Upper lobe of left lung (tissue), 6 donors: ENCODE measurements at places on chromosomes 1 and 21. TPM values are rescaled to one million over a fixed set of nuclear protein-coding genes. Genes with fewer than 3 reads are reported as not detected.

Gene BSND
- total RNA-seq = not detected

Gene PROX1
- total RNA-seq = 3.2 TPM

Gene REG4
- not detected for total RNA-seq

GRCh38 chr1:3822421-3822820, 26.1 kb upstream of the LRRC47 start:
- H3K4me1 ChIP-seq = no peaks in the 10 kb centered on the region
- H3K4me3 ChIP-seq = no peak overlapping the region
- H3K27me3 ChIP-seq = no peaks in the 10 kb centered on the region
- no peak for DNase-seq
- H3K36me3 ChIP-seq = peaks cover 49% of the 10 kb centered on the region

DNA sequence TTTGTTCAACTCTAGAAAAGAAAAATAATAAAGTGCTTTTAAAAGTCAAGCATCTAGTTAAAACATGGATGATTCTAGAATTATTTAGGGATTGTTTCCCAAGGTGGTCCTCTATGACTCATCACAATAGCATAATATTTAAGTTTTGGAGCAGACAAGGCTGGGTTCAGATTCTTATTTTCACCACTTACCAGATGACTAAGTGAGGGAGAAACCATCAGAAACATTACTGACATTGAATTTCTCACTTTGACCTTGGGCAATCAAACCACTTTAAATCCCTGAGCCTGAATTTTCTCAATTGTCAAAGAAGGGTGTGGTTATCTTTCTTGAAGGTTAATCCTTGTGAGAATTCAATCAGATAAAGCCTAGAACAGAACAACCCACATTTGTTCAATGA, 102.5 kb upstream of the PTGFR start:
- H3K4me1 ChIP-seq = no peaks in the 10 kb centered on the region
- no peak overlapping the region for H3K4me3 ChIP-seq
- H3K27ac ChIP-seq = no peak overlapping the region
- H3K36me3 ChIP-seq = no peaks in the 10 kb centered on the region

GRCh38 chr1:15308621-15309027, 61.6 kb downstream of the FHAD1 start:
- no peak for DNase-seq
- H3K4me1 ChIP-seq = no peaks in the 10 kb centered on the region
- H3K27me3 ChIP-seq = no peaks in the 10 kb centered on the region
- H3K36me3 ChIP-seq = no peaks in the 10 kb centered on the region

GRCh38 chr1:52677076-52677806, 20.9 kb downstream of the COA7 start:
- H3K36me3 ChIP-seq = no peaks in the 10 kb centered on the region
- peaks cover 4% of the 10 kb centered on the region for H3K4me1 ChIP-seq
- no peak overlapping the region for H3K27ac ChIP-seq
- no peaks in the 10 kb centered on the region for H3K27me3 ChIP-seq
- peak; percentile 56 for DNase-seq
- no peak overlapping the region for H3K4me3 ChIP-seq

GRCh38 chr21:23215261-23215660, 2217.1 kb downstream of the NCAM2 start:
- no peaks in the 10 kb centered on the region for H3K4me1 ChIP-seq
- H3K36me3 ChIP-seq = no peaks in the 10 kb centered on the region
- DNase-seq = no peak
- H3K27me3 ChIP-seq = no peaks in the 10 kb centered on the region
- H3K27ac ChIP-seq = no peak overlapping the region

GRCh38 chr1:151618003-151618402, 6.2 kb downstream of the SNX27 start:
- no peak overlapping the region for H3K27ac ChIP-seq
- no peaks in the 10 kb centered on the region for H3K36me3 ChIP-seq
- H3K4me3 ChIP-seq = no peak overlapping the region
- H3K4me1 ChIP-seq = peaks cover 55% of the 10 kb centered on the region

DNA sequence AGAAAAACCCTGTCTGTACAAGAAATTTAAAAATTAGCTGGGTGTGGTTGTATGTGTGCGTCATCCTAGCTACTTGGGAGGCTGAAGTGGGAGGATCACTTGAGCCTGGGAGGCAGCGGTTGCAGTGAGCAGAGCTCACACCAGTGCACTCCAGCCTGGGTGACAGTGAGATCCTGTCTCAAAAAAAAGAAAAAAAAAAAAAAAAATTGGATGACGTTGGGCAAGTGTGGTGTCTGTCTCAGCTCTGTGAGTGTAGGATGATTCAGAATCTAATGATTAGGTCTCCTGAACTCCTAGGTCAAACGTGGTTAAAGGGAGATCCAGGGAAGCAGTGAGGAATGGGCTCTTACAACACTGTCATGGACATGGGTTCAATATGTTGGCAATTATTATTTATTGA, 435.9 kb downstream of the KIF26B start:
- no peak overlapping the region for H3K27ac ChIP-seq
- H3K4me3 ChIP-seq = no peak overlapping the region
- no peak for DNase-seq
- H3K27me3 ChIP-seq = no peaks in the 10 kb centered on the region
- H3K4me1 ChIP-seq = no peaks in the 10 kb centered on the region
- H3K36me3 ChIP-seq = no peaks in the 10 kb centered on the region

DNA sequence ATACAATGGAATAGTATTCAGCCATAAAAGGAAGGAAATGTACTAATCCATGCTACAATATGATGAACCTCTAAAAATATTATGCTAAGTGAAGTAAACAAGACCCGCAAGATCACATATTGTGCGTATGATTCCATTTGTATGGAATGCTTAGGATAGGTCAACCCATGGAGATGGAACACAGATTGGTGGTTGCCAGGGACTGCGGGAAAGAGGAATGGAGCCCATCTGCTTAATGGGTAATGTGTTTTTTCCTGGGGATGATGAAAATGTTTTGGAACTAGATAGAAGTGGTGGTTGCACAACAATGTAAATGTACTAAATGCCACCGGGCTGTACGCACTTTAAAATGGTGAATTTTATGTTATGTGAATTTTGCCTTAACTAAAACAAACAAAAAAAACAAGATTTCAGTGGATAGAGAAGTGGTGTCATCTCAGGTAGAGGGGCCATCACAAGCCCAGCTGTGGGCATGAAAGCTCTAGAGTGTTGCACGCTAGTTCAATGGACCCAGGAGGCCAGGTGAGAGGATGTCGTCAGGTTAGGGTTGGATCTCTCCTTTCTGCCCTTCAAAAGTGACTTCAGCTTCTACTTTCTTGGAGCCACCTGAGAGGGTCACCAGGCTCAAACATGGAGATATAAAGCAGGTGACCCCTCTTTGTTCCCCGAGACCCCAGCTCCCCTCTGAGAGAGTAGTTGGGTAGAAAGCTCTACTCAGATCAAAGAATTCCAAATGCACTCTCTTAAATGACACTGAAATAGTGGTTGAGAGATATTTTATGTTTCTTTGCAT, 2.5 kb downstream of the C1orf115 start:
- peaks cover 8% of the 10 kb centered on the region for H3K4me1 ChIP-seq
- H3K27ac ChIP-seq = no peak overlapping the region
- no peak overlapping the region for H3K4me3 ChIP-seq
- H3K36me3 ChIP-seq = peaks cover under 1% of the 10 kb centered on the region
- no peak for DNase-seq

GRCh38 chr1:106447466-106447865, 609.0 kb upstream of the PRMT6 start:
- H3K4me3 ChIP-seq = no peak overlapping the region
- H3K36me3 ChIP-seq = no peaks in the 10 kb centered on the region
- no peaks in the 10 kb centered on the region for H3K27me3 ChIP-seq
- no peak for DNase-seq
- H3K4me1 ChIP-seq = no peaks in the 10 kb centered on the region
- no peak overlapping the region for H3K27ac ChIP-seq

DNA sequence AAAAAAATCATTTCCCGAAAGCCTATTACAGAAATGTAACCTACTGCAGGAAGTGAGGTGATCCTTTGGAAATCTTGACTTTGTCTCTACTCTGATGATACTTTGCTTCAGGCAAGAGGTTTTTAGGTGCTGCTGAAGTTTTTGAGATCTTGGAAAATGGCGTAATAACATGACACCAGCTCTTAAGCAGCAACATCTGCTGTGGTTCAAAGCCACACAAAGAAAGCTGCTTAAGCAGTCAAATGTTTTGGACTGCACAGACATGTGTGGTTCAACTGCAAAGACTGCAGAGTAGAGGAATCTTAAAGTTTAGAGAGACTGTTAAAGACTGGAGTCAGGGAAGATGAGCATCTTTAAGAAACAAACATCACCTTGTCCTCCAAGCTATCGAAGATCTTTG, 139.0 kb downstream of the RASAL2 start:
- no peaks in the 10 kb centered on the region for H3K4me1 ChIP-seq
- no peaks in the 10 kb centered on the region for H3K36me3 ChIP-seq
- H3K27ac ChIP-seq = no peak overlapping the region
- no peak overlapping the region for H3K4me3 ChIP-seq

DNA sequence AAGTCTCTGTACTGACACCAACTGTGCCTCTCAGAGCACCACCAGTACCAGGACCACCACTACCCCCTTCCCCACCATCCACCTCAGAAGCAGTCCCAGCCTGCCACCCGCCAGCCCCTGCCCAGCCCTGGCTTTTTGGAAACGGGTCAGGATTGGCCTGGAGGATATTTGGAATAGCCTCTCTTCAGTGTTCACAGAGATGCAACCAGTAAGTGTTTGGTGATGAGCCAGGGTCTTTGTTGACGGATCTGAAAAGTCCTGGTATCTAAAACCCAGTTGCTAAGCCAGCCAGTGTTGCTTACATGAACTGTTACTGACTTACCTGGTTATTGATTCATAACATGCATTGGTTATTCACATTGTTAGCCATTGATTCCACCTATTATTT, 1.1 kb downstream of the C1orf56 start:
- H3K36me3 ChIP-seq = peaks cover 20% of the 10 kb centered on the region
- H3K27ac ChIP-seq = peak overlapping the region; percentile 74
- no peak for DNase-seq
- H3K27me3 ChIP-seq = no peaks in the 10 kb centered on the region
- H3K4me1 ChIP-seq = peaks cover 26% of the 10 kb centered on the region

- DNase-seq = no peak
- no peaks in the 10 kb centered on the region for H3K36me3 ChIP-seq
- H3K4me3 ChIP-seq = peak overlapping the region; percentile 0
Observed at GRCh38 chr1:243253211-243253925, 1.7 kb downstream of the CEP170 start.

GRCh38 chr1:115624859-115625258, 16.9 kb upstream of the VANGL1 start:
- no peak for DNase-seq
- no peak overlapping the region for H3K27ac ChIP-seq
- H3K27me3 ChIP-seq = no peaks in the 10 kb centered on the region

DNA sequence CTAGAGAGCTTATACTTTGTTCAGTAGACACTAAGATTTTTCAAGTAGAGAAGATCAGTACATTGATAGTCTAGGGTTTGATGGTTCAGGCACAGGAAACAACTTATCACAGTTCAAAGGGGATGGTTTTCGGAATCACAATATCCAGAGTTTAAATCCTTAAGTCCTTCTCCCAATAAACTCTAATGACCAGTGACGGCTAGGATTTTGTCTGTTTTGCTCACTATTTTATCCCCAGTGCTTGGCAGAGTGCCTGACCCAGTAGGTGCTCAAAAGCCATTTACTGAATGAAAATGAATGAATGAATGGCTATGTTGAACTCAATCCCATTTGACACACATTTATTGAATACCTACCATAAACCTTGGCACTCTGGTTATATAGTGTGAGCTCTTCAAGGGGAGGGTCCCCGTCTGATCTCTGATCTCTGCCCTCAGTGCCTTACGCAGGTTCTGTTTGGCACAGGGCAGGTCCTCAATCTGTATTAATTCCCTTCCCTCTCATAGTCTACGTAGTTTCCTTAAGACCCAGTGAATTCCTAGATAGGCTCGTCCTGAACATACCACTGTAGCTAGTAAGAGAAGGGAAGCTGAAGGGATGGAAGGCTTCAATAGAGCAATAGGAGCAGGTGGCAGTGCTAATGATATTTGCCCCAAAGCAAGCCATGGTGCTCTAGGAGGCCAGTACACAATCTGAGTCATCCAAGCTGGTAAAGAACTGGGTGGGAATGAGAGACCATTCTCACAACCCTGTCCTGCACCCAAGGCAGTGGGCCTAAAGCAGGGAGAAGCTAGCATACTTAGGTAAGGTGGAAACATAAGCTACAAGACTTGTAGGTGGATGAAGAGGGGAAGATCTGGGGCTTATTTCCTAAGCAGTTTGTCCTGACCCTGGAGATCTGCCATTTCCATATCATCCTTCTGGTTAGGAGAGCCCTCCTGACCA, 53.4 kb downstream of the DMAP1 start:
- no peak overlapping the region for H3K4me3 ChIP-seq
- no peaks in the 10 kb centered on the region for H3K36me3 ChIP-seq
- no peak for DNase-seq
- no peaks in the 10 kb centered on the region for H3K27me3 ChIP-seq
- no peak overlapping the region for H3K27ac ChIP-seq
- peaks cover 23% of the 10 kb centered on the region for H3K4me1 ChIP-seq

DNA sequence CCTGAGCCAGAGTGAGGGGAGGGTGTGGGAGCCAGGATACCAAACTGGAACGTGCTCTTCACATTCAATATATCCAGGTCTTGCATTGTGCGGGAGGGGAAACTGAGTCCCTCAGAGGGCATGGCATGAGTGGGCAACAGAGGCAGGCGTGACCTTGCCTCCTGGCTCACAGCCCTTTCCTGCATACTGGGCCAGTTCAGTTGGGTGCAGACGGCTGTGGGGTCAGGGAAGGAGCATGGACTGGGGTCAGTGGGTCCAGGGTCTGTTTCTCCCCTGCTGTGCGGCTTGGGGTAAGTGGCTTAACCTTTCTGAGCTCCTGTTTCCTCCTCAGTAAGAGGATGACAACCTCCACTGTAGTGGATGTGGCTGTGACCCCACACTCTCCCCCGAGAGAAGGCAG, 16.6 kb downstream of the SERINC2 start:
- peaks cover 3% of the 10 kb centered on the region for H3K36me3 ChIP-seq
- no peaks in the 10 kb centered on the region for H3K27me3 ChIP-seq
- H3K4me1 ChIP-seq = no peaks in the 10 kb centered on the region
- H3K4me3 ChIP-seq = no peak overlapping the region
- no peak overlapping the region for H3K27ac ChIP-seq

DNA sequence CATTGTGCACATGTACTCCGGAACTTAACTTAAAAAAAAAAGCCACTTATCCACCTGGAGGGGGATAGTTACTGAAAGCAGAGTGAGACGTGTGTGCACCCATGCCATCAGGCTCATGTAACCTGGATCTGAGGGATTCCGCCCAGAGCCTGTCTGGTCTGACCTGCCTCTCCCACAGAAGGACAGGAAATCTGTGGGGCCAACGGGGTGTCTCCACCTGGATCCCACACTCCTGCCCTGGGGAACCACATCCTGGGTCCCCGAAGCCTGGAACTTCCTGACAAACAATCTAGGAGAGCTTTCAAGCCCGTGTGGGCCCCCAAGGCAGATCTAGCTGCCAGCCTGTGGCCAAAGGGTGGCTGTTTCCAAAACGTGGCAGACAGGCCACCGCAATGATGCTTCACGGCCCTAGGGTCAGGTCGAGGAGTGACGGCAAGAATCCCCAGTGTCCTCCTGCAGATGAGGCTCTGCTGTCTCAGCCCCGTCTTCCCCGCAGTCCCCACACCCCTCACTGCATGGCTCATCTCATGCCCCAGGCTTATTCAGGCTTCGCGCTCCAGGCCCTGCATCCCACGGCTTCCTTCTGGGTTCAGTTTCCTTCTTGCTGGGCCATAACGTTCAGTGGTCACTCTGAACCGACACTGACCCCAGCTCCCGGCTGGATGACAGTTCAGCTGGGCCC, 21.0 kb upstream of the PCBP3 start:
- DNase-seq = no peak
- no peaks in the 10 kb centered on the region for H3K4me1 ChIP-seq
- no peak overlapping the region for H3K4me3 ChIP-seq
